H9 (cell line): ENCODE measurements at places on chromosomes 11 and 22. TPM values are rescaled to one million over a fixed set of nuclear protein-coding genes. Genes with fewer than 3 reads are reported as not detected.

- DNase-seq, result no peak
Observed at GRCh38 chr11:35163209-35163608, 24.2 kb downstream of the CD44 start.

GRCh38 chr11:115493488-115493887 is 10.7 kb downstream of the CADM1 start:
- no peak for DNase-seq

DNA sequence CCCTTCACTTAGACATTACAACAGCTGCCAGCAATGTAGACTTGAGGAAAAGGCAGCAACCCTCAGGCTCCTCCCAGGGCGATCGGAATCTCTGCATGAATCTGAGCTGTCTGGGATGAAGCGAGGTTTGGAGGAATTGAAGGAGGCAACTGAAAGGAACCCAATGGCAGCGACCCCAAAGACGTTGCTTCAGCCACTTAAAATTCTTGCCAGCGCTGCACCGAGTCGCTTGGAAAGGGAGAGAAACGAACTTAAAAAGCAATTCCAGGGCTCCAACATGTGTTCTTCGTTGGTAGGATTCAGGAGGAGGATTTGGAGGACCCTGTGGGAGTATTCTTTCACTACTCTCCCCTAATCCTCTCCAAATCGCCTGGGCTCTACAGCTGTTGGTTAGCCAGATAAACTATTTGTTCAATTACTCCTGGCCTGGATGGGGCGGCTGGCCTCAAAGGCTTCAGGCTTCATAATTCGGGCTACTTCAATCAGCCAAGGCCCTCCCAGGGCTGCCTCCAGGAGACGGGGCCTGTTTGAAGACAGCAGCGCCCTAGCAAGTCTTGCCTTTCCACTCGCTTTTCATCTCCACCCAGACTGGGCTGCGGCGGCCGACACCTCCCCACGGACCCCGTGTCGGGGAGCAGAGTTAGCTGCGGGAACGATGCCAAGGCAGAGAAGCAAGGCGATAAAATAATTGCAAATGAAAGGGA is 72.4 kb upstream of the TMEM45B start:
- DNase-seq, result no peak

GRCh38 chr11:111444040-111444439 is 65.0 kb upstream of the POU2AF1 start:
- DNase-seq, result no peak

DNA sequence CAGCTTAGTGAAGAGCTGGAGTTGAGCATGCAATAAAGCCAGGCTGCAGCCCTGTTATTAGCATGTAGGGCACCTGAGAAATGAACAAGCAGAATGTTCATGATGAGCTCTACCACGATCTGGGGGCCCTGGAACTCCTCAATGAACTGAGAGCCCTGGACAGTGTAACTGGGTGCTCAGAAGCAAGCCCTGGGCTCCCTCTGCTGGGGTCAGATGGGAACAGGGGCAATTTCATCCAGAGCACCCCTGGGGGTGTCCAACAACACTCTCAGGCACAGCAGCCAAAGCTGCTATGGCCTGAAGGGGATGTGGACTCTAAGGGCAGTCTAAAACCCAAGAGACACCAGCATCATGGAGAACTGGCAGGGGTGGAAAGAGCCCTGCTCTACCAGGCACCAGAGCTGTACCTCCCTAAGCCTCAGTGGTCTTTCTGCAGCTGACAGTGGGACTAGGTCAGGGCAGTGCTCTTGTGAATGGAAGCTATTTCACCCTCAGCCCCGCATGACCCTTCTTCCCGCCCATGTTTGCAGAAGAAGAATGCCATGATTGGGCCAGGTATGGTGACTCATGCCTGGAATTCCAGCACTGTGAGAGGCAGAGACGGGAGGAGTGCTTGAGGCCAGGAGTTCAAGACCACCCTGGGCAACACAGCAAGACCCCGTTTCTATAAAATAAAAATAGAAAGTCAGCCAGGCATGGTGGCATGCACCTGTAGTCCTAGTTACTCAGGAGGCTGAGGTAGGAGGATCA is 28.9 kb downstream of the THOC5 start:
- DNase-seq, result peak; percentile 43

- no peak for DNase-seq
Observed at GRCh38 chr11:61473370-61474012, 35.1 kb upstream of the LRRC10B start.

GRCh38 chr22:17091851-17092250 is 7.1 kb downstream of the IL17RA start:
- no peak for DNase-seq

- no peak for DNase-seq
Observed at GRCh38 chr11:129316781-129317180, 58.9 kb upstream of the BARX2 start.

GRCh38 chr22:32644252-32645100 is 157.0 kb upstream of the TIMP3 start:
- DNase-seq, result no peak

- peak; percentile 92 for DNase-seq
Observed at GRCh38 chr11:65110354-65110861, 1.3 kb upstream of the TM7SF2 start.

DNA sequence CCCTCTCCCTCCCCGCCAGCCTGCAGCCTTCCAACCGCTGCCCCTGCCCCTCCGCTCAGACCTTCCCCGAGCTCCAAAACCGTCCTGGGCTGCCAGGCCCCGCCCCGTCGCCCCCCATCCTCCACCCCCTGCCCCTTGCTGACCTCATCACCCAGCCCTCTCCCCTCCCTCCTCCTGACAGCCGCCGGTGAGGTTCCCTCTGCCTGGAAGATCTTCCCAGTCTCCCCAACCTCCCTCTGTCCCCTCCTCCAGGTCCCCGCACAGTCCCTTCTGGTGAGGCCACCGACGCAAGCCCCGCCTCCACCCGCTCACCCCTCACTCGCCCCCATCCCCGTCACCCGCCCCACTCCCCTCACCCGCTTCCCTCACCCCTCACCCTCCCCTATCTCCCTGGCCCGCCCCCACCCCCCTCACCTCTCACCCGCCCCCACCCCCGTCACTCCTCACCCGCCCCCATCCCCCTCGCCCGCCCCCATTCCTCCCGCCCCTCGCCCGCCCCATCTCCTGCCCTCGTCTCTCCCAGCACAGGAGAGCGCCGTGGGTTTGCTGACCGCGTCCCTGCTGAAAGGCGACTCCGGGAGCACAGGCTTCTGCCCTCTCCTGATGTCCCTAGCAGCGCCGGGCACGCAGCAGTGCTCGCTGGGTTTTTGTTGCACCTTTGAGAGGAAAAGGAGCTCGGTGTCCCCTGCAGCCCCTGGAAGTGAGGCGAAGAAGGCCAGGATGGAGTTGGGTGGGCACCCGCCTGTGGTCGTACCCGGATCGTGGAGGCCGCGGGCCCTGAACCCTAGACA is 16.4 kb upstream of the UPK3A start:
- DNase-seq, result peak; percentile 97

DNA sequence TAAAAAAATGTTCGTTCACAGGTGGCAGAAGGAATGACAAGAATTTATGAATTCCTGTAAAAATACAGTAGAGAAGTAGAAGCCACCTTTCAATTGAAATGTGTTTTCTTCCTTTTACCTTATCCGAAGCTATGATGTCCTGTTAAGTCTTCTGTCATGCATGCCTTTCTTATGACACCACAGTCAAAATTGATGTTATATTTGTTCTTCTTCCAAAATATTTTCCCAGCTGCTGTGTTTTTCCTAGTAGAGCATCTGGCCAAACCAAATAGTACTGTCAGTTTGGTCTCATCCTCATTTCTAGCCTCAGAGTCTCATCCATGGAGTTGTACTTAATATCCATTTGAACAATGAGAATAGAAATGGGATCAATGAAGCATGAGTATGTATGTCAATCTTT is 206.1 kb downstream of the PGR start:
- no peak for DNase-seq

GRCh38 chr11:7262672-7263071 is 11.0 kb downstream of the SYT9 start:
- no peak for DNase-seq

GRCh38 chr11:65278356-65278755 is 16.6 kb downstream of the POLA2 start:
- no peak for DNase-seq

DNA sequence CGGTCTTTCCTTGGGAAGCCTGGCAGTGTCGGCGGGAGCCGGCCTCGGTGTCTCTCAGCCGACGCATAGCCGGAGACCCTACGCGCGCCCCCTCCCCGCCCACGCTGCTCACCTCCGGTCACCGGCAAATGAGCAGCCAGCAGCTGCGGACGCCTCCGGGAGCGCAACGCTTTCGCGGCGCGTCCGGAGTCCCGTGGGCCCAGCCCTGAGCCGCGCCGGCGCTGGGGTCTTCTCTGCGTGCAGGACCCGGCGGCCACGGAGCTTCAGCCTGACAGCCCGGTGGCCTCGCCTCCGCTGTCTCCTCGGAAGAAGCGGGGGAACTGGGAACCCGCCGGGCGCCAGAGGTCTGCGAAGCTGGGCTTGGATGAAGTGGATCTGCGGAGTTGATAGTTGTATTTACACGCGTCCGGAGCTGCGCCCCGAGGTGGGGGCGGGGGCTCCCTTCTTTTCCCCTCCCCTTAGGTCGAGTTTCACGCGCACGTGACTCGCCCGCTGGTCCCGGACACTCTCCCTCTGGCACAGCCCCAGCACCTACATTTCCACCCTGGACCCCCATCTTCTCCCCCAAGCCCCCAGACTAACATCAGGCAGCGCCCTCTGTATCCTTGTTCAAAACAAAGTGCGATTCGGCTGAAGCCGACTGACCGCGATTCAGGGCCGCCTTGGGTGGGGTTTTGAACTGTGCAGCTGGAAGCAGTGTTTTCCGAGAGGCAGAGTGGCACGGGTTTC is at the start of gene SLC43A1:
Gene SLC43A1 (minus strand): TSS at position 371 of the 729 bp plus-strand sequence. CDS start 1,591 bp downstream, outside the sequence.
- peak; percentile 54 for DNase-seq

Gene KRTAP5-2
- total RNA-seq, result not detected in 2 replicates

Gene VSIG10L2
- total RNA-seq, result not detected in 2 replicates

Gene SELENOM
- 18.6 and 20.1 TPM in 2 replicates for total RNA-seq

Gene SMIM35
- total RNA-seq, result not detected in 2 replicates

Gene GDPD4
- not detected in 2 replicates for total RNA-seq

Gene MPZL2
- total RNA-seq, result 0.26 and 0.55 TPM in 2 replicates

Gene SLC17A6
- total RNA-seq, result not detected in 2 replicates
